CD4-positive, alpha-beta T cell treated with Interleukin-2 at 100 ng/mL for 4 hours (primary cell): ENCODE measurements at places on chromosomes 16 and 17.
A peak's percentile ranks its signal among the peaks of the same experiment; 100 is the strongest.

DNA sequence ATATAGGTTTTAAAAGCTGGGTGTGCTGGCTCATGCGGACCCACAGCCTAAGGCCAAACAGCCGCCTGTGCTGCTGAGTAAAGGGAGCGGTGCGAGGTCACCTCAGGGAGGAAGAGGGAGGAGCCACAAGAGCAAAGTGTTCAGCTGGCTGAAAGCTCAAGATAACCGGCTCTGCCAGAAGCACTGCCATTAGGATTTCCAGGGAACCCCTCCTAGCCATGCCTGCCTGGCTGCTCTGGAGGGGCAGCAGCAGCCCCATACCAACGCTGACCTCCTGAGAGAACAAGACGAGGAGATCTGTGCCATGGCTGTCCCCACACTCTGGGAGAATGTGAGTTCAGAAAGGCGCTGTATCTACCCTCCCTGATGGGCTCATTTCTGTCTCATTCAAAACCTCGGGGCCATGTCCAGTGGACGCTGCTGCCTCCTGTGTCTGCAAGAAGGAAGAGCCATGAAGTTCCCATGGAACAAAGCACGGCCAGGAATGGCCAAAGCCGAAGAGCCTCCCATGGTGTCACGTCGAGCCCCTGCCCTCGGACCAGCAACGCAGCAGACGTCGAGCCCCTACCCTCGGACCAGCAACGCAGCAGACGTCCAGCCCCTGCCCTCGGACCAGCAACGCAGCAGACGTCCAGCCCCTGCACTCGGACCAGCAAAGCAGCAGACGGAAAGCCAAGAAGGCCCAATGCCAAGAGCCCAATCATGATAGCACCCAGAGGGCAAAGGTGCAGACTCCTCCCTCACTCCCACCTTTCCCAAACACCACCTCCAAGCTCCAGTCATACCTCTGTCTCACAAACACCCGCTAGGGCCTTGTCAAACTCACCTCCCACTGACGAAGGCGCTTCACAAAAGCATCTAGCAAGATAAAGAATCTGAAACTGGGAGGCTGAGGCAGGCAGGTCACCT, 107.0 kb downstream of the ANKRD11 start:
- DNase-seq, result peak; percentile 23

DNA sequence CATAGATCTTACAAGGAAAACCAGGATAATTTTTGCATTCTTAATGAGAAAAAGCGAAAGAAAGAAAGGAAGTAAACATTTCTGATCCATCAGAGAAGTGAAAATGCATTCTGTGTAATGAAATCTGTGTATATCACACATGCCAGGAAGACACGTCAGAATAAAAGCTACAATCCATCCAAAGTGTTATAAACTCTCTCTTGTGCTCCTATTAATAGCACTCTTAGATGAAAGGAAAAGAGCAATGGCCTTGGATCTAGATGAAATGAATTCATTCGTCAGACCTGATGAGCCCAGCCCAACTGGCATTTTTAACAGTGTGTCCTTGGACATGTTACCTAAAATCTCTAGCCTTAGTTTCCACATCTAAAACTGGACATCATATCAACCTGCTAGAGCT, 885.5 kb downstream of the CDH11 start:
- DNase-seq, result no peak

DNA sequence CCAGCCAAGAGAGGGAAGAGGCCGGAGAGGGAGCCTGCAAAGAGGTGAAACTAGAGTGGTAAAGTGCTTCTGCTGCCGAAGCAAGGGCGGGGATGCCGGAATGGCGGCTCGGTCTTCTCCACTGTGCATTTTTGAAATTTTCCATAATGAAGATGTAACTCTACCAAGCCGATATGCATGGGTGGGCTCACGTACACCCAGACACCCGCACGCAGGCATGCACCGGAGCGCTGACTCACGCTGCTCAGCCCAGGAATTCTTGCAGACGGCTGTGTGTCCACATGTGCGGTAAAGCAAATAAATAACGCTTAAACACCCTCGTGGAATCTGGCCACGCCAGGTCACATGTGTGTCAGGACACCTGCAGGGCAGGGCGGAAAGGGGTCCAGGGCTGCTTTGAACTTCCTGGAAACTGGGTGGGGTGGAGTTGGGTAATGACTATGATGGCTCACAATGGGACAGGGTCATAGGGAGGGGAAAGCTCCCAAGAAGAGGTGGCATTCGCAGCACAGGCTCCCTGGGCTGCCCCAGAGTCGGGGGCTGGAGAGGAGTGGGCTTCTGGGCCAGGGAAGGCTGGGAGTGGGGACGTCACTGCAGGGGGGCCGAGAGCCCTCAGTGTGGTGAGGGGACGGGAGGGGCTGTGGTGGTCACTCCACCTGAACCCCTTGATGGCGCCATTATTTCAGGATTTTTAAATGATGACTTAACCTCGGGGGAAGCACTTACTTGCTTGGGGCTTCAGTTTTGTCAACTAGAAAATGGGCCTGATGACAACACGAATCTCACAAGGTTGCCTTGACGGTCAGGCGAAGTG, 265.5 kb downstream of the PARN start:
- DNase-seq, result no peak

DNA sequence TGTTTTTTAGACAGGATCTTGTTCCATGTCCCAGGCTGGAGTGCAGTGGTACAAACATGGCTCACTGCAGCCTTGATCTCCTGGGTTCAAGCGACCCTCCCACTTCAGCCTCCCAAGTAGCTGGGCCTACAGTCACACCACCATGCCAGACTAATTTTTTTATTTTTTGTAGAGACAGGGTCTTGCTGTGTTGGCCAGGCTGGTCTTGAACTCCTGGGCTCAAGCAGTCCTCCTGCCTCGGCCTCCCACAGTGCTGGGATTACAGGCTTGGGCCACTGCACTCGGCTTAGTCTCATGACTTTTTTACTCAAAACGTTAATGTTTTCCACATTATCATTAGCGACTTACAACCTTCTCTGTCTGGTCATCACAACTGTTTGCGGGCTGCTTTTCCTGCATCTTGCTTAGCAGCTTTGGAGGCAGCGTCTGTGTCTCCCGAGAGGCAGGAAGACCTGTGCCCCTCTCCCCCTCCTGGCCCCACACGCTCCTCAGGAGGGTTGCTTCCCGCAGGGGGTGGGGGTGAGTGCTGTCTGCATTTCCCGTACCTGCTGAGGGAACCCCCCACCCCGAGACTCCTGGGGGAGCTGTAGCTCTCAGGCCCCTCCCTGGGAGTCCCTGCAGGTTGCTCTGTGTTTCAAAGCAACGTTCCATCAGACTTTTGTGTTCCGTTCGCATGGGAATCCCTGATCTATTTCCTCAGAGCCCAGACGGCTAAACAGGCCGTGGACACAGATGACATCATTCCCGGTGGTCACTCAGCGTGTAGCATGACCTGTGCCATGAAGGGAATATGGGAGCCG, 52.6 kb downstream of the PGS1 start:
- no peak for DNase-seq

DNA sequence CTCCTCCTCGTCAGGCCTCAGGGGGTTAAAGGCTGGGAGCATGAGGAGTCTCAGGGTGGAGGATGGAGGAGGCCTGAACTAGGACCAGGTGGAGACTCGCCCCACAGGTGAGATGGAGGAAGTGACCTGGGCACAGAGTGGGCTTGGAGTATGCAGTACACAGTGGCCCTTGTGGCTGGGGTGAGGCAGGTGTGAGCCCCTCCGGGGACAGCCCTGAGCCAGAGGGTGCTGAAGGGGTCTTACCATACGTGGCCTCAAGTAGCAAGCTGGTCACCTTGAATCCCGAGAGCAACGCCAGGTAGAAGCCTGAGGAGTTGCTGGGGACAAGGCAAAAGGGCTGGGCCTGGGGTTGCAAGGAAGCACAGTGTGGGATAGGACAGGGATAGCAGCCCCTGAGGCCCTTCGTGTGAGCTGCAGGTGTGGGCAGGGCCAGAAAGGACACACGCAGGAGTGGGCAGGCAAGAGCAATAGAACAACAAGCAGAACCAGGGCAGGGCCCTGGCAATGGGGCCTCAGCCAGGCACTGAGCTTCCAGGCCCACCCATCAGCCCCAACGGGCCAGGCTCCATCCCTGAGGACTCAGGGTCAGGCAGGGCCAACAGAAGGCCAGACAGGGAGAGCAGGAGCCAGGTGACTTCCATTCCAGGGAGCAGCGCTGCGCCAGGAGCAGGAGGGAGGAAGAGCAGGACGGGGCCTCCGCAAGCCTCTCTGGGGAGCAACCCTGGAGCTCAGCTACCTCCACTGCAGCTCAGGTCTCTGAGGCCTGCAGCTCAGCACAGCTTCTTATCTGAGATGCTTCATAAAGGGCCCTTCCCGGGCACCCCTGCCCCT, 64.2 kb upstream of the TNRC6C start:
- DNase-seq, result no peak
